Thoracic aorta (tissue), 2 donors: ENCODE measurements at places on chromosomes 1 and 21. TPM values are rescaled to one million over a fixed set of nuclear protein-coding genes. Genes with fewer than 3 reads are reported as not detected.

DNA sequence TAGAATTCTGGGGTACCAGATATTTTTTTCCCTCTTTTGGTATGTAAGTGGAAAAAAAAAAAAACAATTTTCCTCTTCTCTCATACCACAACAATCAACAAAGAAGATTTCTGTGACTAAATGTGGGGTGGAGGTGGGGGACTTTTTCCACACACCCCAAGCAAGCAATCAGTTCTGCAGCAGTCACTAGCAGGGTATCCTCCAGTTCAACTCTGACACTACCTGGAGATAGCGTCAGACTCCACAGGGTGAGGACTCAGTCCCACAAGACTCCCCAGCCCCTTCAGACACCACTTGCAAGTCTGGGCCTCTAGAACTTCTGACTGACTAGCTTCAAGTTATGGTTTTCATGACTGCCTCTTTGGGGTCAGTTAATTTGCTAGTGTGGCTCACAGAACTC is 6.2 kb downstream of the DHX9 start:
- H3K4me1 ChIP-seq, result peaks cover 41% of the 10 kb centered on the region
- H3K4me3 ChIP-seq, result no peak overlapping the region
- H3K27me3 ChIP-seq, result no peaks in the 10 kb centered on the region
- no peak for DNase-seq
- no peak overlapping the region for H3K27ac ChIP-seq

Gene CELA2A
- total RNA-seq, result not detected

DNA sequence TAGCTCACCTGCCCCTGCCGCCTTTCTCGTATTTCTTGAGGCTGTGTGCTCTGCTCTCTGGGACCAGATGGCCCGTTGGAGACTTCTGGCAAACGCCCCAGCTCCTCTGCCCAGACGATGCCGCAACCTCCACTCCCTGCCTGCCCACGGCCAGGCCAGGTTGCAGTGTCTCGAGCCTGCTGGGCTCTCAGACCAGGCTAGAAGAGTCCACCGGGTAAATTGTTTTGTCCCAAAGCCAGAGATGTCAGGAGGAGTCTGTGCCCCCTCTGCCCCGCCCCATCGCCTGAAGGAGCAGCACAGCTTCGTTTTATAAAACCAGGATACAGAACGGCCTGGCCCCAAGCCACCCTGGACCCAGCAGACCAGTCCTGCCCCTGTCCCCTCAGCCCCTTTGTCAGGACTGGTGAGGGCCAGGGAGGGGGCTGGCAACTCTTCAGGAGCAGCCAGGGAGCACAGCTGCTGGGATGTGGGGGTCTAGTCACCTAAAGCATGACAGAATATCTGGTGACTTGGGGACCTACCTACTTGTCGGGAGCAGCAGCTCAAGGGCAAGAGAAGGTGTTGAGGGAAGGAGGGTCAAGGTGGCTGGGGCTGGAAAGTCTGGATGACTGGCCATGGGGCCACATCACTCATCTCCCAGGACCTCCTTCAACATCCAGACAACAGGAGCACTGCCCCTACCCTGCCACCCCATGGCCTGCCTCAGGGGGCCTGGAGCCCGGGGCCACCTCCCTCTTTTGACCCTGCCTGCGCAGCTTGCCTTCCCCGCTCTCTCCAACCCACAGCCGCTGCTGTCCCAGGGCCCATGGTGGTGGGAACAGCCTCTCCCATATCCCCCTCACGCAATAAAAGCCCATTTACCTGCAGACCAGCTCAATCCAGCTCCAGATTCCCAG is 33.9 kb upstream of the LBR start:
- no peak overlapping the region for H3K27ac ChIP-seq
- H3K4me3 ChIP-seq, result no peak overlapping the region
- peaks cover 7% of the 10 kb centered on the region for H3K4me1 ChIP-seq
- H3K27me3 ChIP-seq, result no peaks in the 10 kb centered on the region

GRCh38 chr1:9731561-9731960 is 80.0 kb downstream of the PIK3CD start:
- DNase-seq, result no peak
- no peaks in the 10 kb centered on the region for H3K4me1 ChIP-seq
- H3K27me3 ChIP-seq, result no peaks in the 10 kb centered on the region
- H3K36me3 ChIP-seq, result peaks cover 75% of the 10 kb centered on the region
- H3K4me3 ChIP-seq, result no peak overlapping the region

Gene GPX7
- total RNA-seq, result 10.2 TPM

DNA sequence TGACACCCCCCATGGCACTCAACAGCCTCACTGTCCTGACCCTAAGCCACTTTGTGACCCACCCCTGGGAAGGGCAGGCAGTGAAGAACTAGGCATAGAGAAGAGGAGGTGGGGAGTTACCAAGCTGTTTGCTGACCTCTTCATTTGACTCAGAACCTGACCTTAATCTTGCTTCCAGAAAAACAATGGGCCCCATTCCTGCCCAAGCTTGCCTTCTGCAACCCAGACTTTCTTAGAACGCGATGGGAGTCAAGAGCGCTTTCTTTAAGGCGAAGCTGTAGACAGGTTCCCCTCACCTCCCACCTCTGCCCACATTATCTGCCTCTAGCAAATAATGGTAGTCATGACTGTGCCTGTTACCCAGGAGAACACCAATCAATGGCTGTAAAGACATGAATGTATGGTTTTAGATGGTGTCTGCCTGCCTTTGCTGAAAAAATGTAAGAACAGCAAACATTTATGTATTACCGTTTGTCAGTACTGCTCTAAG is 8.2 kb upstream of the CBR3 start:
- no peak overlapping the region for H3K4me3 ChIP-seq
- no peak overlapping the region for H3K27ac ChIP-seq
- H3K4me1 ChIP-seq, result peaks cover 4% of the 10 kb centered on the region

DNA sequence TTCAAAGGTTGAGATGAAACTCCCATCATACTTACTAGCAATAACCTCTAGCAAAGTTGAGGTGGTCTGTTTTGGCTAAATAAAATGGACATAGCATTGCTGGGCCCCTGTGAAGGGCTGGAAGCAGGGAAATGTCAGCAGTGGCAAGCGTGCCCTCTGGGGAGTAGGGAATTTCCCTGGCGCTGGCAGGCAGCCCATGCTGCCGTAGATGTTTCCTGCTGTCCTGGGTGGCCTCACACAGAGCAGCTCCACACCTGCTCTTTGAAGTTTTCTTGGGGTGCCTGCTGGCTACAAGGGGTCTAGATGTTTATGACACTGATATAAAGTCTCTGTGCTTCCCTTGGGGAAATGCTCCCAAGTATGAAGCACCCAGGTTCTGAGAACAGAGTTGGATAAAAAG is 30.2 kb downstream of the ADARB1 start:
- DNase-seq, result no peak
- H3K4me1 ChIP-seq, result peaks cover 54% of the 10 kb centered on the region
- no peaks in the 10 kb centered on the region for H3K27me3 ChIP-seq
- no peak overlapping the region for H3K4me3 ChIP-seq

DNA sequence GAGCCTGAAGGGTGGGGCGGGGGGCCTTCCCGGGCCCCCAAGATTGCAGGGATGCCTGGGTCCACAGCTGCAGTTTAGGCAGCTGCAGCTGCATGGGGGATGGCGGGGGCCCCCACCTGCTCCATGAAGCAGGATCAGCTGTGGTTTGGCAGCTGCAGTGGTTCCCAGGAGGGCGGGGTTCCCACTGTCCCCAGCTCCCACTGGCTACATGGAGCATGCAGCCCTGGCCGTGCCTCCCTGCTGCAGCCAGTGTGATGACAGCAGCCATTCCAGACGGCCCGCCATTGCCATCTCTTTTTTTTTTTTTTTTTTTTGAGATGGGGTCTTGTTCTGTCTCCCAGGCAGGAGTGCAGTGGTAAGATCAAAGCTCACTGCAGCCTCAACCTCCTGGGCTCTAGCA is 992 bp upstream of the C1QA start:
- H3K36me3 ChIP-seq, result no peaks in the 10 kb centered on the region
- H3K27ac ChIP-seq, result no peak overlapping the region
- H3K4me1 ChIP-seq, result no peaks in the 10 kb centered on the region
- no peaks in the 10 kb centered on the region for H3K27me3 ChIP-seq
- H3K4me3 ChIP-seq, result no peak overlapping the region

GRCh38 chr1:203509135-203509534 is 15.2 kb downstream of the OPTC start:
- no peak for DNase-seq
- H3K4me3 ChIP-seq, result no peak overlapping the region
- no peaks in the 10 kb centered on the region for H3K36me3 ChIP-seq
- peaks cover 17% of the 10 kb centered on the region for H3K4me1 ChIP-seq
- H3K27me3 ChIP-seq, result no peaks in the 10 kb centered on the region

- DNase-seq, result no peak
- H3K27me3 ChIP-seq, result no peaks in the 10 kb centered on the region
- no peaks in the 10 kb centered on the region for H3K36me3 ChIP-seq
- no peaks in the 10 kb centered on the region for H3K4me1 ChIP-seq
- no peak overlapping the region for H3K27ac ChIP-seq
- no peak overlapping the region for H3K4me3 ChIP-seq
These were observed 20.9 kb downstream of the SLAMF1 start for GRCh38 chr1:160625725-160626498.

Gene LENEP
- not detected for total RNA-seq

Gene VN1R5
- not detected for total RNA-seq

DNA sequence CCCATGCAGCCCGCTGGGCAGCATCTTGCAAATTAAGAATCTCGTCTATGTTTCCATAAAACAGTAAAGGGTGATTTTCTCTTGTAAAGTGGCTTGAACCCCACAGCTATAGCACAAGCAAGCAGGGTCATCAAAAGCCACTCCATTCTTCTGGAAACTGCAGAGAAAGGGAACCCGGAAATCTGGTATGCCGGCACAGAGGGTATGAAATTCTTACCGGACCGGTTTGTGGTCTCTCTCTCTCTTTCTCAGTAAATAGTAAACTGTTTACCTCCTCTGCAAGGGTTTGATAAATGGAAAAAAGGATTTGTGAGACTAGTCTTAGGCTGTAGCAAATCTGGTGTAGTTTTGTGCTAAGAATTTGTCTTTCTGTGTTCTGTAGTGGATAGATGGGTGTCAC is 2.7 kb upstream of the ADSS2 start:
- no peak overlapping the region for H3K4me3 ChIP-seq
- DNase-seq, result no peak
- no peaks in the 10 kb centered on the region for H3K27me3 ChIP-seq
- peaks cover 18% of the 10 kb centered on the region for H3K4me1 ChIP-seq
- no peak overlapping the region for H3K27ac ChIP-seq

DNA sequence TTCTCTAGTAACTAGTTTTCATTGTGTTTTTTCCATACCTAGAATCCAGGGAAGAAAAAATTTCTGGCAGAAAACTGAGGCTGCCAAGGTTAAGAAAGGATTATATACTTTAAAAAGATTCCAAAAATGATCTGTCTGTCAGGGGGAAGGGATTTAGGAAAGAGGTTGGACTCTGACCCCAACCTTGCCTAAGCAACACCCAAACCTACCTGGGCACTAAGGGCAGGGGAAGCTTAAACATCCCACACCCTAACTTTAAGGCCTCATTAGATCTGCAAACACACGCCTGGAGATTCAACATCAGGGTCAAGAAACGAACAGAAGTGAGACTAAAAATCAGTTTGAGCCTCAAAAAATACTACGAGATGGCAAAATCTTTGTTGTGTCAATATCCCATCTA is 19.4 kb downstream of the KDM5B start:
- H3K4me3 ChIP-seq, result no peak overlapping the region
- no peak for DNase-seq
- no peak overlapping the region for H3K27ac ChIP-seq
- H3K4me1 ChIP-seq, result peaks cover 10% of the 10 kb centered on the region
- no peaks in the 10 kb centered on the region for H3K27me3 ChIP-seq
- no peaks in the 10 kb centered on the region for H3K36me3 ChIP-seq

Gene TOE1
- total RNA-seq, result 4.7 TPM

Gene RGS2
- 188 TPM for total RNA-seq

DNA sequence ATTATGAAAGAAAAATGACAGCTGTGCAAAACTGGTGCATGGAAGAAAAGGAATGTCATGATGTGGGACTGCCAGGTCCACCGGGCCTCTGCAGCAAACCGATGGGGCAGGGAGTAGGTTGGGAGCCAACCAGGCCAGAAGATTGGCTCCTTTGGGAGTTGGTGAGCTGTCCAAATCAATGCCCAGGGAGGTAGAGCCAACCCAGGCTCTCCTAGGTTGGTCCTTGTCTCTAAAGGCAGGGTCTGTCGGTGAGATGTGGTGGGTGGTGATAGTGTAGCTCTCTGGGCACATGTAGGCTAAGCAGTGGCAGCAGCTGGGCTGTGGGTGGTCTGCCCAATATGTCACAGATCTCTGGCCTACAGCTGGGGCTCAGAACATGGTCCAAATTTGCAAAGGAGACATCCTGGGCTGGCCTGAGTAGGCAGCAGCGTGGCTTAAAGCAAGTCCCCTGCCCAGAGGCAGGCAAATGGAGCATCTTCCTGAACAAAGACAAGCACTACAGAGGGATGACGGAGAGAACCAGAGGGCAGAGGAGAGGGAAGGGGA is 61.2 kb upstream of the PRDX6 start:
- no peak for DNase-seq
- H3K4me1 ChIP-seq, result no peaks in the 10 kb centered on the region
- no peaks in the 10 kb centered on the region for H3K27me3 ChIP-seq
- H3K4me3 ChIP-seq, result no peak overlapping the region
- H3K27ac ChIP-seq, result no peak overlapping the region

DNA sequence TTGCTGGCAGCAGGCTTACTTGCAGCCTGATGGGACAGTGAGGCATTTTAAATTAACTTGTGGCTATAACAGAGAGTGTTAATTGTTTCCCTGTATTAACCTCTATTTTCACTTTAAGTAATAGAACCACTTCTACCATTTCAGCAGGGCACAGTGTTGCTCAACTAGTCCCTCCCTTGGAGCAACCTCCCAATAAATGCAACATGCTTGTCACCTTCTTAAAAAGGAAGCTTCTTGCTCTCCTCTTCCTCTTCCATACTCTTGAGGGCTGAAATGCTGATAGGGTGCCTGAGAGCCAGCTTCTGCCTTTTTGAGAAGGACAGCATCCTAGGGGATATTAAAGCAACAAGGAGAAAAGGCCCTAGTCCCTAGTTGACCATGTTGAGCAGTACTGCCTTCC is 52.1 kb downstream of the C4BPA start:
- no peak overlapping the region for H3K4me3 ChIP-seq
- no peak overlapping the region for H3K27ac ChIP-seq
- H3K4me1 ChIP-seq, result no peaks in the 10 kb centered on the region
- no peaks in the 10 kb centered on the region for H3K27me3 ChIP-seq
- H3K36me3 ChIP-seq, result no peaks in the 10 kb centered on the region
- no peak for DNase-seq

DNA sequence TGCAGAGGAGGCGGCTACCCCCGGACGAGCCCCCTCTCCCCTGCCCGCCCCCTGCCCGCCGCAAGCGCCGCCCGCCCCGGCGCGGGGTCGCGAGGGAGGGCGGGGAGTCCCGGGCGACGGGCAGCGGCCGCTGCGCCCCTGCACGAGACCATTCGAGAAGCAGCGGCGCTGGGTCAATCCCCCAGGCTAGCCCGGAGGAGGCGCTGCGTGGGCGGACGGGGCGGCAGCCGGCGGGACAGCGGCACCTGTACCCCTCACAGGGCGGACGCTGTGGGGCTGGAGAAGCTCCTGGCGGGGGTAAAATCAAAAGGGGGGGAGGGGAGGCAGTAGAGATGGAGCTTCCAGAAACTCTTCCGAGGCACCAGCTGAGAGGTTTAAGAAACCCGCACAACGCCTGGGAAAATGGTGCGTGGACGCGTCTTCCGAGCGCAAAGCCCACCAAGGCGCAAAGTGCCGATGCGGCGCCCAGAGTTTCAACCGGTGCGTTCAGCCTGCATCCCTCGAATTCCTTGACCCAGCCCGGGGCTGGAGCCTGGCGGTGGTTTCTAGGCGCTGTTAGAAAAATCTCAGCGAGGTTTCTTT is at the start of gene PLPPR5:
PLPPR5 (minus strand) TSS at position 1 of the 582 bp plus-strand sequence. CDS start 190 bp downstream, outside the sequence.
- peak within 1 kb of the TSS; percentile 58 for H3K4me3 ChIP-seq
- H3K36me3 ChIP-seq, result no peaks in the 10 kb centered on the region
- H3K27me3 ChIP-seq, result no peaks in the 10 kb centered on the region
- no peak within 1 kb of the TSS for H3K27ac ChIP-seq
- peaks cover 16% of the 10 kb centered on the region for H3K4me1 ChIP-seq

- no peak overlapping the region for H3K4me3 ChIP-seq
- no peaks in the 10 kb centered on the region for H3K36me3 ChIP-seq
- H3K4me1 ChIP-seq, result peaks cover 15% of the 10 kb centered on the region
- DNase-seq, result no peak
These were observed 52.8 kb downstream of the ARID4B start for GRCh38 chr1:235275223-235275622.
